ENCODE measurements at places on chromosomes 11 and 22. TPM values are rescaled to one million over a fixed set of nuclear protein-coding genes. Genes with fewer than 3 reads are reported as not detected.

- DNase-seq: peak; percentile 32
Observed at GRCh38 chr11:66071381-66071801, 1.3 kb downstream of the PACS1 start.

- DNase-seq: no peak
Observed at GRCh38 chr22:32811788-32812545, 10.5 kb downstream of the TIMP3 start.

- no peak for DNase-seq
Observed at GRCh38 chr22:28989484-28989883, 72.1 kb downstream of the C22orf31 start.

DNA sequence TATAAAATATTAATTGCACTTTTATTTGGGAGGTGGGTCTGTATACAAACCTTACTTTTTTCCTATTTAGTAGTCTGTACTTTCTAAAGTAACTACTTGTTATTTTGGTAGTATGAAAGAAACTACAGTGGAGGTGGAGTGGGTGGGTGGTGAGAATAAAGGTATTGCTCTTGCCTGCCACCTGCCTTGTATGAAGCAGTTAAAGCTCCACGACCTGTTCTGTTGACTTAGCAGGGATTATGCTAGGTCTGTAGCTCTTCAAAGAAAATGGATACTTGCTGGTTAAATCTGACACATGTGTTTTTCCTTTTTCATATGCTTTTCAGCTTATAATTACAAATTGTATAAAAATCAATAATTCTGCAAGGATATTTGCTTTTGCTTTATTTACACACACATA lies 111.9 kb downstream of the EHF start:
- DNase-seq: peak; percentile 43

DNA sequence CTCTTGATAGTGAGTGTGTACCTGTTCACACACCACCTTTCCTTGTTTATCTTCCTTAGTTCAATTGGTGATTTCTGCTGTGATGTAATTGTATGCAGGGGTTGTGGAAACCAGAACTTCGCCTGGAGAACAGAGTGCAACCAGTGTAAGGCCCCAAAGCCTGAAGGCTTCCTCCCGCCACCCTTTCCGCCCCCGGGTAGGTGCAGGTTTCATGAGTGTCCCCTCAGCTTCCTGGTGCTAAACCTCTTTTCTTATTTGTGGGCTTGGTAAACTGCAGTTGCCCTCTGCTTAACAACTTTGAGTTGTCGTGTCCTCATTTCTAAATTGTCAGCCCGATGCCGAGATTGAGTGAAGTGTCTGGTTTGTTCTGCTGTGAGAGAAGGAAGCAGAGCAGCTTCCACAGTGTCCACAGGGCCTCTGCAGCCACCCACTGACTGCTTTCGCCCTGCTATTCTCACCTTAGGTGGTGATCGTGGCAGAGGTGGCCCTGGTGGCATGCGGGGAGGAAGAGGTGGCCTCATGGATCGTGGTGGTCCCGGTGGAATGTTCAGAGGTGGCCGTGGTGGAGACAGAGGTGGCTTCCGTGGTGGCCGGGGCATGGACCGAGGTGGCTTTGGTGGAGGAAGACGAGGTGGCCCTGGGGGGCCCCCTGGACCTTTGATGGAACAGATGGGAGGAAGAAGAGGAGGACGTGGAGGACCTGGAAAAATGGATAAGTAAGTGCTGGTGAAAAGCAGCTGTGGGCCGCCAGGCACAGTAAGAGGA lies 7.1 kb upstream of the GAS2L1 start:
- no peak for DNase-seq

GRCh38 chr11:132347156-132348090 lies 977.0 kb downstream of the NTM start:
- DNase-seq: peak; percentile 12

DNA sequence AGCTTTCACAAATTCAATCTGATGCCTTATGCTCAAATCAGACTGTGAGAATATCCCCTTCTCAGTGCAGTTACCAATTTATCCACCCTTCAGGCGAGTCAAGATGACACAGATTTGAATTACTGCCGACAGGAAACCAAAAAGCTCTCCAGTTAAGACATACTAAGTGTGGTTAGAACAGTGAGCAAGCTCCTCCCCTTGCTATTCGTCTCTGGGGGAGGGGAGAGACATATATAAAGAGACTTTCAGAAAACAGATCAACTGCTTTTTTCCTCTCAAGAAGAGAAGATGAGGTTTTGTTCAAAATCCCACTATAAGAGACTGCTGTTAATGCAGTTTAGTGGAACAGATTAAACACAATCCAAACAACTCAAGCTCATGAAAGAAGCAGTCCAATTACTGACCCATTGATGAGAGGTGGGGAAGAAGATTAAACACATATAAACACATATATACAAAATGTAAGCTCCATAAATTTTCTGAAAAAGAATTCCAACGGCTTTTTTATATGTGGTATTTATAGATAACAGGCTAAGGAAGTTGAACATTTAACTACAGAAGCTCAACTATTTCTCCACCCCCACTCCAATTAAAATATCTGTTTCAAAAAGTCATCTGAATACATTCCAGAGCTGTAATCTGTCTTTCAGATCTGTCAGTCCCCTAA lies 102.7 kb downstream of the MRTFA start:
- DNase-seq: no peak

DNA sequence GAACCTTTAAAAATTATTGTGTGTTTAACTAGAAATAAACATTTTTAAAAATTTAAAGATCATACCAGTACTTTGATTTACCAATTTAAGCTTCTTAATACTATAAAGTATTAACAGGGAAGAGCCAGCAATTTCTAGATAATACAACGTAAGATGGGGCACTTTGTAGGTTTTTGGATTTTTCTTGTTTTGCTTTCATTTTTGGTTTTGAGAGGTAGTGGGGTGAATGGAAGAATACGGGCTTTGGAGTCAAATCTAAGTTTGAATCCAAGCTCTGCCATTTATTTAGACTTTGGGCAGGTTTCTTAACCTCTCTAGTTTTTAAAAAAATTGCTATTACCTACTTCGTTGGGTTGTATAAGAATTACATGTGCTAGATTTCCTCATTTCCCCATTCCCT lies 44.9 kb downstream of the CSTPP1 start:
- DNase-seq: no peak

- no peak for DNase-seq
Observed at GRCh38 chr11:134604886-134605285, 192.8 kb upstream of the B3GAT1 start.

- no peak for DNase-seq
Observed at GRCh38 chr11:112835591-112836255, 125.5 kb upstream of the NCAM1 start.

- no peak for DNase-seq
Observed at GRCh38 chr22:49943771-49944398, 16.7 kb upstream of the PIM3 start.

Gene GP1BB
- 5.5 TPM for polyA plus RNA-seq

Gene TMPRSS5
- polyA plus RNA-seq: 0.45 TPM

Gene LRRC10B
- 0.76 TPM for polyA plus RNA-seq

Gene PLA2G3
- 0.75 TPM for polyA plus RNA-seq

Gene SCGB2A2
- polyA plus RNA-seq: not detected

Measured in stomach (tissue), 19 donors.